Dermis microvascular lymphatic vessel endothelial cell (primary cell): ENCODE measurements at places on chromosomes 4 and X.

GRCh38 chrX:32894679-32895078 is 316.7 kb downstream of the DMD start:
- DNase-seq, result no peak

GRCh38 chr4:153071958-153072598 is 132.2 kb upstream of the TRIM2 start:
- no peak for DNase-seq

DNA sequence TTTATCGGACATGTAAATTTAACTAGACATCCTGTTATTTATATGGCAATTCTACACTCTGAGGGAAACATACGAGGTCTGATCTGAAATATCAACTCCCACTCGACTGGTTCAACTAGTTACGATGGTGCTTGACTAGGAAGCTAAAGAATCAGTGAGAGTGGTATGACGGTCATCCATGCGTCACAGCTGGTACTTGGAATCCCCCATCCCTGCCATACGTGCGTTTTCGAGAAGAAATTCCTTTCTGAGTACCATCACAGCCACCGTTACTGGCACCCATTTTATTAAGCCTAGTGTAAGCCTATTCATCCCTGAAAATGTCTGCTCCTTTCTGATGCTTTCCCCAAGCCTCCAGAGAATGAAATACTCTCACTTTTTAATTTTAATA is 695 bp upstream of the PIGA start:
- peak; percentile 72 for DNase-seq

DNA sequence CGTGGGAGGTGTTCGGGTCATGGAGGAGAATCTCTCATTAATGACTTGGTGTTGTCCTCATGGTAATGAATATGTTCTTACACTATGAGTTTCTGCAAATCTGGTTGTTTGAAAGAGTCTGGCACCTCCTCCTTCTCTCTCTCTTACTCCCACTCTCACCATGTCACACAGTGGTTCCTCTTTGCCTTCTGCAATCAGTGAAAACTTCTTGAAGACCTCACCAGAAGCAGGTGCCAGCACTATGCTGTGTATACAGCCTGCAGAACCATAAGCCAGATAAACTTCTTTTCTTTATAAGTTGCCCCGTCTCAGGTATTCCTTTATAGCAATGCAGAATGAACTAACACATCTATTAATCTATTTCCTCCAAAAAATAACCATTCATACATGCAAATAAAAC is 275.0 kb downstream of the ANTXR2 start:
- no peak for DNase-seq

GRCh38 chrX:43744284-43744683 is 88.2 kb downstream of the MAOA start:
- DNase-seq, result no peak

- no peak for DNase-seq
Measured at GRCh38 chr4:24211856-24212255, 322.0 kb upstream of the PPARGC1A start.

DNA sequence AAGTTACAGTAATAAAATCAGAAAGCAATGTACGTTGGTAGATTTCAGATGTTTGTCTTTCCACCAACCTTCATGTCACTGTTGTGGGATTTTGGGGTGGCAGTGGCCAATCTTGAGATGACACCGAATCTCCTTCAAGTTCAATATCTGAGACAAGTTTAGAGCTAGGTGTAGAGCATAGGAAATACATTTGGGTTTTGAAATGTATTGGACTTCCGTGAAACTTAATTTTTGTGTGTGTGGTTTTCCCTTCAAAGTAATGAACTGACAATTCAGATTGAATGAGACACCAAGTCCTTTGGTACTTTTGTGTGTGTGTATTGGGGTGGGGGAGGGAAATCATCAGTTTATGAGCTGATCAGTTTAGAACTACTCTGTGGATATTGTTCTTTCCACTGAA is 1.8 kb downstream of the WDR44 start:
- no peak for DNase-seq

- DNase-seq, result no peak
Measured at GRCh38 chr4:143345356-143345755, 8.7 kb downstream of the GAB1 start.

- DNase-seq, result no peak
Measured at GRCh38 chr4:80386281-80386886, 50.9 kb downstream of the CFAP299 start.

DNA sequence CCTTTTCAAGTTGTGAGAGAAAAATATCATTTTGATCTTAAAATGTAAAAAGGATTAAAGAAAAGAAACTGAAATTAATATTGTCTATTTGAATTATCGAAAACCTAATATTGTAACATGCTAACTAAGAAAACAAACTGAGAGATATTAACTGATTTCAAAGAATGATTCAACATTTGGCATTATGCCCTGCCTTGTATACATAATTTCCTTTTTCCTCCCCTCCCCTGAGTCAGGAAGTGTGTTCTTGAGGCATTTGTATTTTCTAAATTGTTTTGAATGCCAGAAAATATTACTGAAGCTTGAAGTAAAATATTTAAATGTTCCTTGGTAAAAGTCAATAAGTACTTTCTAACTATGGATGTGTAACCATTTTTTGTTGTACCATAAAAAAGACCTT is 49.4 kb downstream of the RPS6KA3 start:
- peak; percentile 61 for DNase-seq

DNA sequence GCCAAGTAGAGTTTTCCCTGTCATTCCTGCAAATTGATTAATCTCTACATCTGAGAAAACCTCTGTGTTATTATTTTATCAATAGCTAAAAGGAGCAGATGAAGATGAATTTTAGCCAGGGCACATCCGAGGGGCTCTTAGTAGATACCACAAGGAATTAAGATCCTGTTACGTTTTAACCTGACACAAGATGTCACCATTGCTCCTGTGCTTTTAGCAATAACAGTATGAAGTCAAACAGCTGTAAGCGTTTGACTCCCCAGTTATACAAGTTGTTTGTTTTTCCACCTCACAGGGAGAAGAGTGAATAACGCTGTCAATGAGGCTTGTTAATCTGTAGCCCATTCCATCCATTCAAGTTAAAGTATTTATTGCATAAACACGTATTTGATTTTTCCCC is 76.0 kb upstream of the AP1S2 start:
- DNase-seq, result no peak

DNA sequence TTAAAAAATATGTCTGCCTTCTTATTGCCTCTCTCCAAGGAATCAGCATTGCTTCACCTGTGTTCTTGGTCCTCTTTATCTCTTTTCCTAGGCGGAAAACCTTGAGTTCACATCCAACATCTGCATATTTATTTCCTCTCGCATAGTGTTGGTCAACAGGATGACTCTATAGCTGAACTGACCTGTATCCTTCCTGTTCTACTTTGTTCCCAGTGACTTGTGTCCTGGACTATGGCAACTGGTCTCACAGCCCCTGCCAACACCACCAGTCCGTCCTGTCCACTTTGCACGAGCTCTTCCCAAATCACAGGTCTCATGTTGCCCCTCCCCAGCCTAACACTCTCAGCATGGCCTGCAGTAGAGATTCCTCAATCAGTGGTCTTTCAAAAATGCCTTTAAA is 2.0 kb downstream of the DIPK2B start:
- DNase-seq, result peak; percentile 83

- peak; percentile 6 for DNase-seq
Measured at GRCh38 chrX:149825424-149825823, 43.7 kb downstream of the MAGEA9 start.

- DNase-seq, result peak; percentile 7
Measured at GRCh38 chrX:57367649-57368048, 81.1 kb downstream of the FAAH2 start.

DNA sequence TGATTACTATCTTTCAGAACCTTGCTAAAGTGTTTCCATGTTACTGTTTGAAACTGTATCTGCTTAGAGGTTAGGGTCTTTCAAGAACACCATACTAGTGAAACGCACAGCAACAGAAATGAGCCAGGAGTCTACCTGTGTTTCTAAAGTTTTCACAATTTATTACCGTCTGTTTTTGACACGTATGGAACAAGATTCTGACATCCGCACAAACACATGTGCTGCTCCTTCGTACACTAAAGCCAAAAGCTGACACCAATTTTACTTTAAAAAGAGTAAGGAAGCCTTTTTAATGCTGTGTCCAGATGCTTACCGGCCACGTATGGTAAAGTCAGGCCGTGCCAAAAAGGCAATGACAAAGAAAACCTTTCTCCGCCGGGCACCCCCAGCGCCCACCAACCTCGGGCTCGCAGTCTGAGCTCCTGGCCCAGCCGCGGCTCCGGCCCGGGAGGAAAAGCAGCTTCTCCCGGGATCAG is 532 bp downstream of the RPS4X start:
- DNase-seq, result no peak

DNA sequence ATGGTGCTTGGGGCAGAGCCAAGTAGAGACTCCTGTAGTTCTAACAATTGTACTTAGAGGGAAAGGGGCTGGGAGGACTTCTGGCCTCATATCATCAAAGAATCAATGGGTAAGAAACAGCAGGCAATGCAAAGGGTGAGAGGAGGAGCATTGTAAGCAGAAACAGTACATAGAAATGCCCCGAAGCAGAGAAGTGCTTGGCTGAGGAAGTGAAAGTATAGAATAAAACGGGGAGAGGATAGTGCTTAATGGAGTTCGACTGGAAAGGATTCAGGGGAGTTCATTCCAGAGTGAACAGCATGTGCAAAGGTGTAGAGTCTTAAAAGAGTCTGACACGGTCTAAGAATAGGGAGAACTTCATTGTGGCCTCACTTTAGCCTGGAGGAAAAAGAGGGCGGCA is 103.0 kb downstream of the SYNPO2 start:
- DNase-seq, result no peak

GRCh38 chr4:66728280-66728679 is 817.0 kb downstream of the CENPC start:
- DNase-seq, result no peak

DNA sequence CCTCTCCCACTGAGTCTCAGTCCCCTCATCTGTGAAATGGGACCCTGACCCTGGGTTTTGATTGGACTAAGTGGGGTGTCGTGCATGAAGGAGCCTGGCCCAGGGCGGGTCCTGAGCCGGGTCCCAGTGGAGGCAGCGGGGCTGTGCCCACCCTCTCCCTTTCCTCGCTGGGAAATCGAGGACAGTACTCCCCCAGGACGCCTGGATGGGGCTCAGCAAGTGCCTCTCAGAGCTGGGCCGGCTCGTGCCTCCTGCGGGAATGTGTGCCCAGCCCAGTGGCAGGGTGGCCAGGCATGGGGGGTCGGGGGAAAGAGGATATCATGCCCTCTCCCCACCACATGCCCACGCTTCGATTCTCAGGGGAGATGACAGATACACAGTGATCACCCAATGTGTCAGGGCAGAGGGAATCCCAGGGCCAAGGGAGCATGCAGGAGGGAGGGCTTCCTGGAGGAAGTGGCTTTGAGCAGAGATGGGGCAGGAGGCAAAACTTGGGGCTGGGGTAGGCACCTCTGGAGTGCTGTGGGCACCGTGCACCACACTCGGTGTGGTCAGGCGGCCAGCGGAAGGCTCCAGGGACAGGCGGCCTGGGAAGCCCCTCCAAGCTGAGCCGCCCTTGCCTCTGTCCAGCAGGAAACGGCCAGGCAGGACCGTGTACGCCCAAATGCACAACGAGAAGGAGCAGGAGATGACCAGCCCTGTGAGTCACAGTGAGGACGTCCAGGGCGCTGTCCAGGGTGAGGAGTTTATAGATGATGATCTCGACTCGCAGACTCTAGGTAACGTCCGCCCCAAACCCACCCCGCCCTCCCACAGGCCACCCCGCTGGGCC is 203.0 kb downstream of the AFAP1 start:
- DNase-seq, result no peak
